ENCODE measurements at places on chromosomes 1 and 21.

DNA sequence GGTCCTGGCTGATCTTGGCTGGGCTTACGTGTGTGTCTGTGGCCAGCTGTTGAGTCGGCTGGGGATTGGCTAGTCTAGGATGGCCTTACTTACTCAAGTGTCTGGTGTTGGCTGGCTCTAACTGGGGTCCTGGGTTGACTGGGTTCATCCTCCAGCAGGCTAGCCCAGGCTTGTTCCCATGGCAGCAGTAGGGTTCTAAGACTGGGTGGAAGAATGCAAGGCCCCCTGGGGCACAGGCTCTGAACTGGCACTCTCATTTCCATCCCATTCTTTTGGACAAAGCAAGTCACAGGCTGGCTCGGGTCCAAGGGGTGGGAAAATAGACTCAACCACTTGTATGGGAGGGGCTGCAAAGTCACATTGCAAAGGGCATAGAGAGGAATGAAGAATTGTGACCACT lies 7.9 kb upstream of the OPRD1 start:
- DNase-seq, result no peak

DNA sequence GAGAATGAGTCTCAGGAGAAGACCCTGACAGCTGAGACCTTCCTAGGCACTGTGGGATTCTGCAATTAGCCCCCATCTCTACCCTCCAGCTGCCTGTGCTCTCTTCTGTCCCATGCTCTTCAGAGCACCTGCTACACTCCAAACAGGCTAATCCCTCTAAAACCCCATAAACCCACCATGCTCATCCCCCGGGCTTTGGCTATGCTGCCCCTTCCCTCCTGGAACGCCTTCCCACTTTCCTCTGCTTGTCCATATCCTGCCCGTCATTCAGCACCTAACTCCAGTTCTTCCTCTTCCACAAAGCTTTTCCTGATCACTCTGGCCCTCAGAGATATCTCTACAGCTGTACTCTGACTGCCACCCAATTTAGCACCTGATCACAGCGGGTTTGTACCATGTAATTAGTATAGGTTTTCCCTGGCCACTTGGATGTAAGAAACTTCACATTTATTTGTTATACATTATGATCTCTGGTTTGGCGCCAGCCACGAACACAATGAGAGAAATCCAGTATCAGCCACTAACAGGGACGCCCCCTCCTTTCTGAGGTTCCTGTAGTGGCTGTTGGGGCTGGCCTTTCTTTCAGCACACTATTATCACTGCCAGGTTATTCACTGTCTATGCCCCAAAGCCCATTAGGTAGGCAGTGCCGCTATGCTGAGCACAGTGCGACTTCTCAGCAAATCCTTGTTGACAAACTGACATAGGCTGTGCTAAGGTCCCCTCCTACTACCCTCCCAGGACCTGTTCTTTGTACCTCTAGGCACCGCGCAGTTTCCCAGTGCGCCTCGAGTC lies 45.1 kb downstream of the CDC7 start:
- no peak for DNase-seq

DNA sequence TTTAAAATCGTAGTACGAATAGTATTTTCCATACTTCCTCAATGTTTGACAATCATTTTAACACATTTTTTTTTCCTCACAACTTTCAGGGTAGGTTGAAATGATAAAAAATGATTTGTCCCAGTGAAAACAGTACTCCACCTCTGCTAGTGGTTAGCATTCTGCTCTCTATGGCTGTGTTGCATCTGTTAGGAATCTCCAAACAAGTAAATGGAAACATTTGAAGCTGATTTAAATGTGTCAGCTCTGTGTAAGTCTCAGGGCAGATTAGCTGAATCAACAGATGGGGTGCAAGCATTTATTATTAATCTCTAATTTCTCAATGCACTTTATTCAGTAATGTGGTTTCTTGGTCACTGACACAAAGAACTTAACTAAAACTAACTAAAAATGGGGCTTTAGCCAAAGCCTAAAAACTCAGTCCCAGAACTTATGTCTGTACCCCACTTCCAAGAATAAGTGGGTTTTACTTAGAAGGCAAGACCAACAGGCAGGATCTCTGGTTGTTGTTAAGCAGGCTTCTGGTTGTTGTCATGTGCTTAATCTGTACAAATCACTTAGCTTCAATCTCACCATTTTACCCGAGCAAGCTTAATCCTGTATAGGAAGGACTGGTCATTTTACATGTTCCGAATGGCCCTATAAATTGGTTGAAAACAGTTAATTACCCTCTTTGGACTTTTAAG lies 67.8 kb downstream of the PRRX1 start:
- DNase-seq, result no peak

GRCh38 chr21:46295996-46296752 lies 10.0 kb downstream of the YBEY start:
- peak; percentile 15 for DNase-seq

DNA sequence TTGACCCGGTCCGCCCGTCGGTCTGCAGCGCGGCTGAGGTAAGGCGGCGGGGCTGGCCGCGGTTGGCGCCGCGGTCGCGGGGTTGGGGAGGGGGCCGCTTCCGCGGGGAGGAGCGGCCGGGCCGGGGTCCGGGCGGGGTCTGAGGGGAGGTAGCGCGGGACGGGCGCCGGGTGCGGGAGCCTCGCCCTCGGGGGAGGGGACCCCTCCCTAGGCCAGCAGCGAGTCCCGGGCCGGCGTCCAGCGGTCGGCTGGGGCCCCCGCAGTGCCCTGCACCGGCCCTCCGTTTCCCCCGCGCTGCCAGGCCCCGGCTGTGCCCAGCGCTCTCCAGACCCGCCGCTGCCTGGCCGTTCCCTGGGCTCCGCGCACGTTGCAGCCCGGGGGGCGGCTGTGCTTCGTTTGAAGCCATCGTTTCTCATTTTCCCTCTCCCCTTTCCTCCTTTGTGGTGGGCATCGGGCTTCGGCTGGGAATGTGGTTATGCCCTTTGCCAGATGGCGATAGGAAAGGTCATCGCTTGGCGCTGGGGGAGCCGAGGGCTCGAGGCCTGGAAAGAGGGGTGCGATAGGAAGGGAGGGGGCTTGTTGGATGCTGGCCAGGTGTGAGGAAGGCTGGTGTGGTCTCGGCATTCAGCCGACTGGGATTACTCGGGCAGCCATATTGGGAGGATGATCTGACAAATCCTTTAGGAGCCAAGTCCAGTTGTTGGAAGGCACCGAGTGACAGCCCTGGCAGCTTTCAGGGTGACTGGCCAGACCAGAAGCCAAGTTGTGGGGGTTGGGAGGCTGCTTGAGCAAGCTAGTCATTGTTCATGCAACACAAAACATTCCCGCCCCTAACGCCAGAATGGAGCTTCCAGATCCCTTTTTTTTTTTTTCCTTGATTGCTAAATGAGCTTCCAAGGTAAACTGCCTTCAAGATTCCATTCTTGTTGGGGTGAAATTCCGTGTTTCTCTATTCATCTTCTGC lies 753 bp downstream of the KIF1B start:
- DNase-seq, result no peak

GRCh38 chr1:92291372-92291999 lies 7.3 kb downstream of the GLMN start:
- DNase-seq, result no peak

GRCh38 chr1:60765204-60765603 lies 317.2 kb upstream of the NFIA start:
- no peak for DNase-seq

DNA sequence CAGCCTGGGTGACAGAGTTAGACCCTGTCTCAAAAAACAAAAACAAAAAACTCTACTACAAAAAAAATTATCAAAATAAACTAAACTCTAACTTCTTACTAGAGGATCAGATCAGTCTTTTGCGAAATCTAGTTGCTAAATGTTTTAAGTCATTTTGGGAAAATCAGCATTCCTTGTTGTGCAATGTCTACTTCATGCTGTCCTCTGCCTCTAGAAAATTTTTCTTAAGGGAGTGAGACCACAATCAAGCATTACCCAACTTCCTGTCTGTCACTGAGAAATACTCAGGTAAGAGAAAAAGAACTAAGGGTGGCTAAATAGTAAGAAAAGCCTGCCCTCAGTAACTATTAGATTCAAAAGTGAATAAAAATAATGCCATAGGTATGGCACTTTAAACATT lies 67.2 kb upstream of the FOXD3 start:
- no peak for DNase-seq

DNA sequence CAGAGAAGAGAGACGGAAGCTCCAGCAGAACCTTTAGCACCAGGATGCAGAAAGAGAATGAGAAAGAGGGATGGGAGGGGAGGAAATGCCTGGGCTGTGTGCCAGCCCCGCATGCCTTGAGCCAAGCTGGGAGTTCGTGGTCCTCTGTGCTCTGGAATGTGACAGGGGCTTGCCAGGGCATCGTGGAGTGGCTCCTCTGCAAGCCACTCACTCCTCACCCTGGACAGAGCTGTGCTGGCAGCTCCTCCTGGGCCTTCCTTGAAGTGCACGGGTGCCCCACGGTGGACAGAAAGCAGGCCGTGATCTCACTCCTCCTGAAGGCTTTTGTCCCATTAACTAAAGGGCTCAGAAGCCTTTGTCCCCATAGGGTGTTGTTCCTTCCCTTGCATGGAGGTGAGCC lies 34.8 kb upstream of the PRELP start:
- no peak for DNase-seq

DNA sequence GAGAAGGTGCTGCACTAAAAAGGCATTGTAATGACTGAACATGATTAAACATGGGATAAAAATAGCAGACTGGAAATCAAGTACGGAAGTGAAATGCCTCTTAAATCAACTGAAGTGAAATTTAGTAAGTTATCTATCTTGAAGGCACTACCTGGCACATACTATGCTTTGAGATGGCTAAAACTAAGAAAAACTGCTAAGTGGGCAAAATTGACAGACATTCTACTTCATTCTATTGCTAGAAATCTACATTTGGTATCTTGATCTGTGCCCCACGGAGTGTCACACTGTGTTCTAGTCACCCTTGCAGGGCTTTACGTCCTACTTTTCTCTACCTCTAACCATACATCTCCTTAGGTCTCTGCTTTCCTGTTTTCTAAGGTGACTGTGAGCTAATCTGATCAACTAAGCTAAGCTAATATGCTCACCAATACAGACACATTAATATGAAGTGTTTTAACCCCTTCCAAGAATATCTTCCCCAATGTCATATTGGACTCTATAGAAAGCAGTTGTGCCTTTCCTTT lies 4.1 kb downstream of the PDC start:
- no peak for DNase-seq

DNA sequence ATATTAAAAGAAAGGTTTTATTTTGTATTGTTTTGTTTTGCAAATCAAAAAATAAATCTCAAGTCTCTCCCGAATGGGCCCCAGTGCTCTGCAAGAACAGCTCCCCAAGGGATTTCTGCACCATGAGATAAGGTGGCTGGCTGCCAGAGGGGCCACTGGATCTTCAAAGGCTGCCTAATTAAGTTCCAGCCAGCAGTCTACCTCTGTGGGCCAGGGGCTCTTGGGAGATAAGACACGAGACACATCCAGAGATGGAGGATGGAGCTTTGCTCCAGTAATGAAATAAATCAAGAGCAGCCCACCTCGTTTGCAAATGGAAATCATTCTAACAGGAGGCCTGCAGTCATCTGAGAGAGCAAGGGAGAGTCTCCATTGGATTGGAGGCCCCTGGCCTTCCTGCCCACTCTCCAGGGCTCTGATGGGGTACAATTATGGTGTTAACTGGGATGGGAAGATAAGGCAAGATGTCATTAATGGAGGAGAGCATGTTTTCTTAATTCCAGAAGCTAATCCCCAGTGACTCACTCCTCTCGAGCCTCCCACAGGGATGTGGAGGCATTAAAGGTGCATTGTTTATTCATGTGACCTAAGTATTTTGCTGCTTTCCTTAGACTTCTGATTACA lies 155.2 kb upstream of the KAZN start:
- DNase-seq, result no peak

- DNase-seq, result no peak
Observed at GRCh38 chr1:34518146-34518699, 236.6 kb upstream of the GJB5 start.

- no peak for DNase-seq
Observed at GRCh38 chr1:41838266-41838665, 80.5 kb downstream of the HIVEP3 start.

GRCh38 chr1:155882235-155882634 lies 22.9 kb downstream of the SYT11 start:
- DNase-seq, result no peak

GRCh38 chr1:184684285-184685074 lies 70.2 kb downstream of the EDEM3 start:
- DNase-seq, result no peak

DNA sequence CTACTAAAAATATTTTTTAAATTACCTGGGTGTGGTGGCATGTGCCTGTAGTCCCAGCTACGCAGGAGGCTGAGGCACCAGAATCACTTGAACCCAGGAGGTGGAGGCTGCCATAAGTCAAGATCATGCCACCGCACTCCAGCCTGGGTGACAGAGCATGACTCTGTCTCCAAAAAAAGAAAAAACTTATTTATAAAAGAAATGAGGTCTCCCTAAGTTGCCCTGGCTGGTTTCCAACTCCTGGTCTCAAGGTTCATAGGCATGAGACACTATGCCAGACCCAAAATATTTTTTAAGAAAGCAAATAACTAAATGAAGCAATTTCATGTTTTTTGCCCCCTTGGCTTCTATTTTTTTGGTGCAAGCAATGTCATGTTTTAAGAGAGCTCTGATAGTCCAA lies 32.9 kb downstream of the EIF4G3 start:
- DNase-seq, result no peak

DNA sequence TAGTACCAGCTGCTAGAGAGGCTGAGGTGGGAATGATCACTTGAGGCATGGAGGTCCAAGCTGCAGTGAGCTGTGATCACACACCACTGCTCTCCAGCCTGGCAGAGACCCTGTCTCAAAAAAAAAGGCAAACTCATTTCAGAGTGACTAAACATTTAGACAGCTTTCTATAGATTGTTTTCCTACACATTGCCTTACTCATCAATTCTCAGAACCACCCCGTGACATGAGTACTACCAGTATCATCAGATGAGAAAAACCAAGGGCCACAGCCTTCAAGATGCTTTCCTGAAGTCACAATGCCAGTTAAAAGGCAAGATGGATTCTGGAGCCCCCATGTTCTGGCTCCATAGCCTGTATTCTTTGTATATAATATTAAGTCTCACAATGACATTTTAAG lies 22.4 kb upstream of the SMPDL3B start:
- DNase-seq, result no peak

DNA sequence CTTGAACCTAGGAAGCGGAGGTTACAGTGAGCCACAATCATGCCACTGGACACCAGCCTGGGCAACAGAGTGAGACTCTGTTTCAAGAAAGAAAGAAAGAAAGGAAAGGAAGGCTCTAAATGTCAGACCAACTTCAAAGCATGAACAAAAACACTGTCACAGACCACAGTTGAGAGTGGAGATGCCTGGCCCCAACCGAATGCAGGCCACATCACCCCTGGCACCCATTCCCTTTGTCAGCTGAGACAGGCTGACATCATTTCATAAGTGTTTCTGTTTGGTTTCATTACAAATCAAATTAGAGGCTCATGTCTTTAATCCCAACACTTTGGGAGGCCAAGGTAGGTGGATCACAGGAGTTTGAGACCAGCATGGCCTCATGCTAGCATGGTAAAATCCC lies 28.6 kb upstream of the NADK start:
- no peak for DNase-seq

- DNase-seq, result no peak
Observed at GRCh38 chr1:12161324-12161661, 5.5 kb upstream of the TNFRSF1B start.

- no peak for DNase-seq
Observed at GRCh38 chr1:74728736-74729135, 4.1 kb downstream of the CRYZ start.
